ENCODE measurements at places on chromosomes 7 and 10.

DNA sequence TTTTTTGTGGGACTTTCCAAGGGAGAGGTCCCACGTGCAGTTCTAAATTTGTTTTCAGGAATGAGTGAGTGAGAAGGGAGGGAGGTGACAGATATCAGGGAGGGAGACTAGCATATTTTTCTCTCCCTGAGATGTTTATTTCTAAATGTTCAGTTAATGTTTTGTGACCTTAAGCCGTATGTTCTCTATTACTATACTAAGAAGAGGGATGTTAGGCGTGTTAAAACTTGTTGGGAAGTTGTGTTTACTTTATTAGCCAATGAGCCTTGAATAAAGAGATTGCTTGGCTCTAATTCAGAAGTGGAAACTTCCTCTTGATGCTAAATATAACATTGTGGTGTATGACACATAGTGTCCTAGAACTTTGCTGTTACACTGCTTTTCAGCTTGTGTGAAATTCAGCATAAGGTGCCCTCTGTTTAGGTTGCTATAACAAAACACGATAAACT is 37.3 kb downstream of the DNAH11 start:
- DNase-seq, result peak; percentile 4

DNA sequence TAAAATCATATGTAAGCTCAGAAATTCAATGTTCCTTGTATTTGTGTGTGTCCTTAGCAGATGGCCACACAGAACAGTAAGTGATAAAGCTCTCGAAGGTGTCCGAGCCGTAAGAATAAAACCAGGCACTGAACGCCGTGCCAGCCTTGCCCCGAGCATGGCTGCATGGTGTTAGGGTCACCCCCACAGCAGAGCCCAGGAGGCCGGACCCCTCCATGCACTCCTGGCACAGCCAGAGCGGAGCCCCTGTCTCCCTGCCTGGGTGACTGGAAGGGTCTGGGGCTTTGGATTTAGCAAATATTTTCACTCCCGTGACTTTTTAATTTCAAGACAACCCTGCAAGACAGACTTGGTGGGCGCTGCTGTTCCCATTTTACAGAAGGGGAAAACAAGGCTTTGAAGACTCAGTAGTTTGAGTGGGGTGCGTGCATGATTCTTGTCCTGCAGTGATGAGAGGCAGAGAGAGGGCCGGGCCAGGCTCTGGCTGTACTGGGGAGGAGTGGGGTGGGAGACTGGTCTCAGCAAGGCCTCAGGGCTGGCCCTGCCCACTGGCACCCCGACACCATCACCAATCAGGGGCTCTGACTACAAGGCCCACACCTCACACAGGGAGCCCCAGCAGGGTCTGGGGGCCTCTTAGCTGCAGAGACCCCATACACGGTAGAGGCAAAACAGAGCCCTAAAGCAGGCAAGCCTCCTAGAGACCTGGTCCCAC is 39.4 kb downstream of the VIPR2 start:
- DNase-seq, result no peak

DNA sequence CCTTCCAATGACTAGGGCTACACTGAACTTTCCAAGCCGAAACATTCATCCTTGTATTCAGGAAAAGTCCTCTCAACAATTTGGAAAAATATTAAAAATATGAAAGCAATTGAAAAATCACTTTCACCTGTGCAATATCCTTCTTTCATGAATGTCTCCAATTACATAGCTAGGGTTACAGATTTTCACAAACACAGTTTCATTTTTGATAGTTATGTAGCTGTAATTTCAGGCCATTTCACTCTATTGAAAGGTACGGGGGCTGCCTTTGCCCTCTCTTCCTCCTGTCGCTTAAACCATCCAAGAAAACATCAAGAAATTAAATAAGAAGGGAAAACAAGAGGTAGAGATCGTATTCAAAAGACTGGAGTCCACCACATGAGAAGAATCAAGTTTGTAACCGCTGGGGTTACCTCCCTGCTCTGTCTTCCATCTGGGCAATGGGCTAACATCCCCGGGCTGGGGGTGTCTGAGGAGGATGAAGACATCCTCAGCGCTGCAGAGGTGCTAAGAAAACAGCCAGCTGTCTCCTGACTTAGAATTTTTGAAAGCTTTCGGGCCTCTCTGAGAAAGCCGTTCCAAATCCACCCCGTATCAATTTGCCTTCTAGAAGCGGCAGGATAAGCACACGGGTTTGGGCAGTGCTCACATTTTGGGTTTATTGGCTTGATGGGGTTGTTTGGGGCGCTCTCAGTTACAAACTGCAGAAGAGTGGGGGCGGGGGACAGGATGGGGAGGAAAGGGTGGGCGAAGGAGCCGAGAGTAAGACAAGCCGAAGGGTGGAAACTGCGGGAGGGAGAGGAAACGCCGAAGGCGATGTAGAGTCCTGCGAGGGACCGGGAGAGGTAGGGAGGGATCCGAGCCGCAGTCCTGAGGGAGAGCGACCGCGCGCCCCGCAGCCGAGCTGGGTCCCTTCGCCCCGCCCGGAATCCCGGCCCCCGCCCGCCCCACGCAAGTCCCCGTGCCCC is 24.3 kb upstream of the VAX1 start:
- no peak for DNase-seq

GRCh38 chr7:36161996-36162395 is 8.9 kb downstream of the EEPD1 start:
- DNase-seq, result no peak

GRCh38 chr10:116060864-116061263 is 212.1 kb downstream of the GFRA1 start:
- no peak for DNase-seq

DNA sequence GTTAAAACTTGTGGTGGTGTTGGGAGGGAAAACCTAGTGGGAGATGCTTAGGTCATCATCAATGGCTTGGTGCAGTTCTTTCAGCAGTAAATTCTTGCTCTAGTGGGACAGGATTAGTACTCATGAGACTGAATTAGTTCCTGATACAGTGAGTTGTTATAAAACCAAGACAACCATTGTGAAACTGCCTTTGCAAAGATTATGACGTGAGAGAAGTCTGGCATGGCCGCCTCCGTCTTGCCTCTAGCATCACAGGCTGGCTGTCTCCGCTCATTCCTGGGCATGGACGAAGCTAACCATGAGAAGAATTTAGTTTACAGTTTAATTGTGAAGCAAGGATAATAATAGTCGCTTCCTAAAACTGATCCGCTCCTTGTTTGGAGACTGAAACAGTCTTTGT is 186.4 kb downstream of the KIF20B start:
- no peak for DNase-seq

- peak; percentile 88 for DNase-seq
Measured at GRCh38 chr10:74227697-74228424, 76.8 kb downstream of the ADK start.

DNA sequence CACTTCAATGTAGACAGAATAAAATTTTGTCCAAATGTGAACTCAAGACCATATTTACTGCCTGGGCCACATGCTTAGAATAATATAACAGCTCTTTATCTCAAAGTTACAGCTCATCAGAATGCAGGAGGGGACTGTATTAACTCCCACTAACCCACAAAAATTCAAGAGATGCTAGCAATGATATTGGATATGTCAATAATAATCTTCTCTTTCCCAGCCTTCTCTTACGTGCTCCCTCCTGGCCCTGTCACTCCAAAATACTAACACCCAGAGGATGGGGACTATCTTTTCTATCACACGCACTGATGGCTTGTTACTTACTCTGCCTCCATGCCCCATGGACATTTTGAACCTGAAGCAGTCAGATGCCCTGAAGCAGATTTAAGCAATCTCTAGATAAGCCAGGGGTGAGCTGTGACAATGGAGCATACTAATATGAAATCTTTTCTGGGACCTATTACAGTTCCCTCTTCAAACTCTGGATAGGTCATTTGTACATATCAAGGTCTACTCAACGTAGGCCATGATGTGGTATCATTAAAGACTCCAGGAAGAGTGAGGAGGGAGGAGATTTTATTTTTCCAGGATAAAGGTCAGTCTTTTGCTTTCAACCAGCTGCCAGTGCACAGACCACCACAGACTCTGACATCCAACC is 803.0 kb downstream of the GRM8 start:
- DNase-seq, result no peak

- no peak for DNase-seq
Measured at GRCh38 chr10:96890580-96890979, 58.5 kb downstream of the LCOR start.

- peak; percentile 22 for DNase-seq
Measured at GRCh38 chr7:142438235-142438922, 180.5 kb upstream of the PRSS58 start.

GRCh38 chr7:54189330-54189729 is 352.8 kb upstream of the VSTM2A start:
- no peak for DNase-seq

- DNase-seq, result no peak
Measured at GRCh38 chr10:19889256-19889655, 73.0 kb downstream of the PLXDC2 start.

DNA sequence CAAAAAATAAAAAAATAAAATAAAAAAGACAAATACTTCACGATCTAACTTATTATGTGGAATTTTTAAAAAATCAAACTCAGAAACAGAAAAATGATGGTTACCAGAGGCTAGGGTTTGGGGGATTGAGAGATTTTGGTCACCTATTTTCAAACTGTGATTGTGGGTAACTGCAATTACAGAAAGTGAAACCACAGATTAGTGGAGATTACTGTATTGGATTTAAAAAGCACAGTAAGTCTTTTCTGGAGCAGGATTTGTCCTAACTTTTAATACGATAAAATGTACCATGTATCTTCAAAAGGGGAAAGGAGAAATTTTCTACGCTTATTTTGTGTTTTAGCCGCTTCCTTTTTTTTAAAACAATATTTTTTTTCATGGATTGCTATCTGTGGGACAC is 1204.9 kb upstream of the LRRTM3 start:
- no peak for DNase-seq

DNA sequence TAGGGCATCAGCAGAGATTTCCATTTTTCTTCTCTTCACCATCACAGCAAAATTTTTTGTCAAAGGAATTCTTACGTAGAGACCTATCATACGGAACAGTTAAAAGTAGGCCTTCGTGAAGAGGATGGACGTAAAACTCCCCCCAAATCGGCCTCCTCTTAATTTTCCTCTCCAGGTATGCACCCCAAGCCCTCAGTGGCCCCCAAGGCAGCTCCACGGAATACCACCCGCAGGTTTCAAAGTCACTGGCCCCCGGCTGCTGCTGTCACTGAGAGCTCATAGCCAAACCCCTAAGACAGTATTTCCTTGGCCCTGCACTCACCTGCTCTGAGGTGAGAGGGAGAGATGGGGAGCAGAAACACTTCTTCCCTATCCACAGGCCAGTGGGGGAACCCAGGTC is 8.8 kb downstream of the PODXL start:
- no peak for DNase-seq

- no peak for DNase-seq
Measured at GRCh38 chr10:53387562-53387961, 615.0 kb upstream of the MBL2 start.

- no peak for DNase-seq
Measured at GRCh38 chr10:86256690-86257315, 109.8 kb downstream of the GRID1 start.

DNA sequence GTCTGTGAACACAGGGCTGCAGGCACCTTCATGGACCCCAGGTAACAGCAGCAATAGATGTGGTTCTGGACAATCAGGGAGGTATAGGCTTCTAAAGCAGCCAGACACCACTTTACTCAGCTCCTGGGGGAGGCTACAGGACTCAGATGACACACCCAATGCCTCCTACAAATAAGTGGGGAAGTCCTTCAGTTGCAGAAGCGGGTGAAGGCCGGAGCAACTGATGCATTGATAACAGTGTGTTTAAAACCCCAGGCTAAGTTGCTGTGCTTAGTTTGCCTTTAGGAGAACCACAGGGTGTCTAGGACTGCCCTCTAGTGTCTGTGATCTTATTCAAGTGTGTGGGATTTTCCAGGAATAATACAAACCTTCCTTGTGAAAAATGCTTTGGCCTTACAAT is 5.9 kb upstream of the ITGA8 start:
- DNase-seq, result peak; percentile 7

GRCh38 chr7:130430115-130430514 is 10.7 kb downstream of the CEP41 start:
- DNase-seq, result no peak

DNA sequence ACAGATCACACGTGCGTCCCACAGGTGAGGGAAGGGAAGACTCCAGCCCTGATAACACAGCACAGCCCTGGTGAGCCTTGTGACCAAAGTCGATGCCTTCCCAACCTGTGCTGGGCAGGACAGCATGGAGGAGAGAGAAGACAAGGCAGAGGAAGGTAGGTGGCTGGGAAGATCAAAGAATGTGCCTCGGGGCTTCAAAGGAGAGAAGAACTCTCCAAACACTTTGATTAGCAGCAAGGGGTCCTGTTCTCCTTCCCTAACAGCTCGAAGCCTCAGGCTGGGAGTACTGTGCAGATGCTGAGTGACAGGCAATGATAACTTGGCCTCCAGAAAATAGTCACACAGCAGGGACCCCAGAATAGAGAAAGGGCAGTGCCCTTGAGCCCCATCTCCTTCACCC is 288.5 kb downstream of the TCERG1L start:
- DNase-seq, result no peak

GRCh38 chr10:12463459-12463838 is 114.1 kb downstream of the CAMK1D start:
- DNase-seq, result no peak

DNA sequence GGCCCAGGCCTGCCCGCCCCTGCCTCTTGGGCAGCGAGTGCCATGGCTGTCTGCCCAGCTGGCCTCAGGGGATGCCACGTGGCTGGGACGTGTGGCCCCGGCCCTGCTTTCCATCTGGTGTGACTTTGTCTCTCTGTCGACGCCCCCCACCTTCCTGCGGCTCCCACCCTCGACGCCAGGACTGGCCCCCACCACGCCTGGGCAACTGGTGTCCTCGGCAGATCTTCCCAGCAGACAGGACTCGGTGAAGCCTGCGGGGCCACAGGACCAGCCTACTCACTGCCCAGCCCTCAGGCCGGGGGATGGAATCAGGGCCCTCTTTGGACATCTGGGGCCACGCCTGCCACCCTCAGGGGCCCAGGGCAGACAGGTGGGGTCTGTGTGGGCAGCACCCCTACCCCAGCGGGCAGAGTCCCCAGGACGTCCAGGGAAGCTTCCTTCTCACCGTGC is 55.1 kb downstream of the UNCX start:
- DNase-seq, result no peak

DNA sequence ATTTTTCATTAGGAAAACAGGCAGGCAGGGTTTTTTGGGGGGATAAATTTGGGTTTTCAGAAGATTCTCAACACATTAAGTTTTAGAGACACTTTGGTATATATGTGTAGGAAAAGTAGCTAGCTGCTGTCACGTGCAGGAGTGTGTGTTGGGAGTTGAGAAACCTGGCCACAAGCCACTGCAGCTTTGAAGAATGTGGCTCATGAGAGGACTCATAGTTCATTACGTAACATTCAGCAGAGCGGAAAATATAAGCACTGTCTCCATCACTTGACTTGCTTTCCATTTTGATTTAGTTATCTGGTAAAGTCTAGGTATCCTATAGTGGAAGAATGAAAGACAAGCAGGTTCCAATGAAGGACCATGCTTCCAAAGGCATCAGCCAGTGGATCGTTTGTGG is 31.2 kb downstream of the SMNDC1 start:
- no peak for DNase-seq

- DNase-seq, result no peak
Measured at GRCh38 chr10:121781101-121781500, 146.7 kb downstream of the ATE1 start.

Measured in pulmonary artery endothelial cell (primary cell).